Naive thymus-derived CD8-positive, alpha-beta T cell (primary cell): ENCODE measurements at places on chromosomes 6 and 20. TPM values are rescaled to one million over a fixed set of nuclear protein-coding genes. Genes with fewer than 3 reads are reported as not detected.

The UBD gene
- not detected for total RNA-seq

DNA sequence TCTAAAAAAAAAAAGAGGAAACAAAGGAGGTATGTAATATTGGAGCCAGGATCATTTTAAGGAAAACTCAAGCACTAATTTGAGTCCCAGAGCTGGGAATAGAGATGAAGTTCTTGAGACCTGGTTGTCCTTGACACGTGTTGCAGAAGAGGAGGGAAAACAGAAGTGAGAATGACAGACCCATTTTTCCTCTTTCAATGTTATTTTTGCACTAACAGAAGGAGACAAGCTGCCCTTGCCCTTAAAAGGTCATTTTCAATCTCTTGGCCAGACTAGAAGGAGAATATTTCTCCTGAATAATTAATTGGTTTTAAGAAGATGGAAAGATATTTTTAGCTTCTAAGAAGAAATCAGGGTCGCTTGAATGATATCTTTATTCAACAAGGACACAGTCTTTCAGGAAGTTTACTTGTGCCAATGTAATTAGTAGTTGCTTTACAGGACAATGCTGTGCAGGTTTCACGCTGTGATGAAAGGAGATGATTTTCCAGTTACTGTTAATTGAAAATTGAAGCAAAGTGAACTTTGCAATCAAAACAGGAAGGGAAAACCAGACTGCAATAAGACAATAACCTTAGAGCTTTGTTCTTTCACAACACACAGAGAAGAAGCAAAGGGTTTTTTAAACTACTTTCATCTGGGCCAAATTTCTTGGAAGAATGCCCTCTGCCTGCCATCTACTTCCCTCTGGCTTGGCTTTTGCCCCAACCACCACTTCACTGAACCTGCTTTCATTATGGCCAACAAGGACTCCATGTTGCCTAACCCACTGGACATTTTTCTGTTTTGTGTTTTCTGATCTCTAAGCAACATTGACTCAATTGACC lies 107.8 kb upstream of the SHLD1 start:
- H3K27me3 ChIP-seq, result no peaks in the 10 kb centered on the region
- peak overlapping the region; percentile 74 for H3K27ac ChIP-seq
- no peak for DNase-seq
- H3K4me3 ChIP-seq, result peak overlapping the region; percentile 5

The MCM8 gene
- 6.3 TPM for total RNA-seq

GRCh38 chr6:67952121-67952520 lies 683.0 kb upstream of the ADGRB3 start:
- no peaks in the 10 kb centered on the region for H3K4me1 ChIP-seq
- no peaks in the 10 kb centered on the region for H3K36me3 ChIP-seq
- H3K27ac ChIP-seq, result no peak overlapping the region
- H3K27me3 ChIP-seq, result no peaks in the 10 kb centered on the region

DNA sequence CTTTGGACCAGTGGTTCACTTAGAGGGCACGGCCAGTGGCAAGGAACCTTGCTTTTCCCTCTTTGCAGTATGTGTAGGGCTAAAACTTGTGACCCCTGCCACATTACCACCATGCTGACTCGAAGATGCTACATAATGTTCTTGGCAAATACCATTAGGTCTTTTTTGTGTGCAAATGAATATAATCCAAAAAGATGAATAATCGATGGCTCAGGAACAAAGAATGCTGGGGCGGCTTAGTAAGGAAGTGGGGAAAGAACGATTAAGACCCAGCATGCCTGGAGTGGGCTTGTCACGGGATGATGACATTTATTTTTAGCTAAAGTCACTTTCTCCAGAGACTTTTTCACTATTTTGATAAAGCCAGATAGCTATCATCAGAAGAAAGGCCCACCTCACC lies 23.1 kb downstream of the CMTR1 start:
- no peak overlapping the region for H3K4me3 ChIP-seq
- H3K4me1 ChIP-seq, result peaks cover 5% of the 10 kb centered on the region
- DNase-seq, result no peak
- H3K27me3 ChIP-seq, result no peaks in the 10 kb centered on the region

DNA sequence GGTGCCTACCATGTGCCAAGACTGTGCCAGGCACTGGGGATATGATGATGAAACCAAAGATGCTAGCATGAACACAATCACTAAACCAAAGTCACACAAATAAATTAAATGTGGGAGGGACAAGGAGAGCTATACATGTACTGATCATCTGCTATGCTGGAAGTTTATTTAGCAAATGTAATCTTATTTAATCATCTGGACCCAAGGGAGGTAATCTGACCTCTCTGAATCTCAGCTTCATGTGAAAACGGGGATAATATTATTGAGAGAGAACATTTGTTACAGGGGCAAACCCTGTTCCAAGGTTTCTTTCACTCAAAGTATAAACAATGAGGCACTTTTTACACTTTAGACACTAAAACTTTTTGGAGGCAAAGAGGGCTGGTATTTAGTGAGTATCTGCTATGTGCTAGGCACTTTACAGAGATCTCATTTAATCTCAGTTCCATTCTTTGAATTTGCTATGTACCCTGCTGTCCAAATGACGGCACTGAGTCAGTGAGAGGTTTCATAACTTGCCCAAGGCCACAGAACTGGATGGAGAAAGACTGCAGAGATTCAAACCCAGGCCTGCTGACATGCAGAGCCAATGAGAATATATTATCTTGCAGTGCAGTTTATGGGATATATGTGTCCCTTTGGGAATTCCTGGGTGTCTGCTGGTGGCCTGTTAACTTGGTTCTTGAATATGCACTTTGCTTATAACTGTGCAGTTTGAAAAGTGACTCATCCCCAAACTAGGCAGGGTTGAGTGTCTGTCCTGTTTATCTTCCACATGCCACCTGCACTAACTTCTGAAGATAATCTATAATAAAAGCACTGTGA lies 3.3 kb upstream of the ASXL1 start:
- H3K27ac ChIP-seq, result no peak overlapping the region
- no peaks in the 10 kb centered on the region for H3K27me3 ChIP-seq
- no peak for DNase-seq

GRCh38 chr6:11692451-11693376 lies 85.9 kb downstream of the ADTRP start:
- H3K4me3 ChIP-seq, result no peak overlapping the region
- H3K27ac ChIP-seq, result no peak overlapping the region
- H3K36me3 ChIP-seq, result no peaks in the 10 kb centered on the region
- no peak for DNase-seq
- no peaks in the 10 kb centered on the region for H3K4me1 ChIP-seq

The ZSCAN23 gene
- 3.3 TPM for total RNA-seq

- peaks cover 13% of the 10 kb centered on the region for H3K4me1 ChIP-seq
- H3K27ac ChIP-seq, result no peak overlapping the region
- no peaks in the 10 kb centered on the region for H3K27me3 ChIP-seq
These were observed 13.1 kb downstream of the FUCA2 start for GRCh38 chr6:143498428-143498827.

The COL9A3 gene
- 1.2 TPM for total RNA-seq

GRCh38 chr6:148179786-148180185 lies 162.9 kb upstream of the SASH1 start:
- H3K4me1 ChIP-seq, result no peaks in the 10 kb centered on the region
- H3K27me3 ChIP-seq, result peaks cover 29% of the 10 kb centered on the region
- H3K36me3 ChIP-seq, result peaks cover 3% of the 10 kb centered on the region
- H3K27ac ChIP-seq, result no peak overlapping the region

DNA sequence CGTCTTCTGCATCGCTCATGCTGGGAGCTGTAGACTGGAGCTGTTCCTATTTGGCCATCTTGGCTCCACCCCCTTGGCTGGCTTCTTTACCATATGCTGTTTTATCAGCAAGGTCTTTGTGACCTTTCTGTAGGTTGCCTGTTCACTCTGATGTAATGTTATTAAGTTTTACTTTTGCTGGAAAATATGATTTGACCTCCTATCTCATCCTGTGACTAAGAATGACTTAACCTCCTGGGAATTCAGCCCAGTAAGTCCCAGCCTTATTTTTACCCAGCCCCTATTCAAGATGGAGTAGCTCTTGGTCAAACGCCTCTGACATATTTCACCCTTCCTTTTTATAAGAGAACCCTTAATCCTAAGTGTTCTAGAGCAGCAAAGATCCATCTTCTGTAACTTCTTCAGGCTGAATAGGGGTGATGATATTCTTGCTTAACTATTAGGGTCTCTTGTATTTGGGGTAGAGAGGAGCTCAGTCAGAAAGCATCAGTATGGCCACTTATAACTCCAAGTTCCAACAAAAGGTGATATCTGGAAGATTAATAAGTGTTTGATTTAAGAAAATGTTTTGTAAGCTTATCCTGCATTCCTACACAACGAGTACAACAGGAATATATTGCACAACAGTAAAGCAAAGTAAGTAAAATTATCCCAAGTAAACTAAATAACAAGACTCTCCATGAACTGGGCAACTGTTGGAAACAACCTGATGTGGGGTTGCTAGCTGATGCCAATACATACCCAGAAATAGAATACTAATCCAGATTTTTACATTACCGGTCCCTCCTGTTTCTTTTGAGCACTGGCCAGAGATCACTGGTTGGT lies 23.1 kb upstream of the HMGN3 start:
- no peak overlapping the region for H3K27ac ChIP-seq
- no peak for DNase-seq
- H3K27me3 ChIP-seq, result peaks cover 20% of the 10 kb centered on the region
- H3K4me3 ChIP-seq, result no peak overlapping the region

- H3K27me3 ChIP-seq, result peaks cover 5% of the 10 kb centered on the region
- H3K4me1 ChIP-seq, result no peaks in the 10 kb centered on the region
- H3K36me3 ChIP-seq, result no peaks in the 10 kb centered on the region
- H3K4me3 ChIP-seq, result no peak overlapping the region
These were observed 216.3 kb upstream of the ECI2 start for GRCh38 chr6:4351520-4352321.

DNA sequence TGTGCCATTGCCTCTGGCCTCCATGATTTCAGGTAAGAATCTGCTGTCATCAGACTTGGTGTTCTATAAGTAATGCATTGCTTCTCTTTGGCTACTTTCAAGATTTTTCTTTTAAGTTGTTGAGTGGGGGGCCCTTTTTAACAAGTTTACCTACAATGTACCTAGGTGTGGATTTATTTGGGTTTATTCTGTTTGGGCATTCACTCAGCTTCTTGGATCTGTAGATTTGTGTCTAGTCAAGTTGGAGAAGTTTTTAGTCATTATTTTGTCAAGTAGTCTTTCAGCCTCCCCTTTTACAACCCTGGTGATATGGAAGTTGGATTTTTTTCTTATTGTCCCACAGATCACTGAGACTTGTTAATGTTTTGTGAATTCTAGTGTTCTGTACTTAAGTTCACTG lies 14.1 kb downstream of the ENPP5 start:
- no peak overlapping the region for H3K27ac ChIP-seq
- no peak overlapping the region for H3K4me3 ChIP-seq
- H3K36me3 ChIP-seq, result no peaks in the 10 kb centered on the region
- H3K4me1 ChIP-seq, result no peaks in the 10 kb centered on the region
- no peak for DNase-seq

GRCh38 chr6:160238761-160239751 lies 19.6 kb downstream of the SLC22A2 start:
- no peak overlapping the region for H3K27ac ChIP-seq
- H3K36me3 ChIP-seq, result no peaks in the 10 kb centered on the region
- H3K4me3 ChIP-seq, result no peak overlapping the region

DNA sequence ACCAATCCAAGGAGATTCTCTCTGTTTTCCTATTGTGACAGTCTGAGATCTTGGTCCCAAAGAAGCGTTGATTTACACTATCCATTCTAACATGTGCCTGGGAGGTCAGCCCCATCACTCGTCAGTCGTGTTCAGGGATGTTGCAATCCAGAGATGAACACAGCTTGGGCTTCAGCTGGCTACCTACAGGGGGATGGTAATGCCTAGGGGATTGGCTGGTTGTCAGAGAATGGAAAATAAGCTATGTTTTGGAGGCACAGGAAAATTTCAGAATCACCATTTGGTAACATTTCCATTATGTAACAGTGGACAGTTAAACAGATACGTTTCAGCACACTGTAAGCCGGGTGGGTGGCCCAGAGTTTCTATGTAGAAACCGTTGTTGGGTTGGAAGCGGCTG lies 147.1 kb upstream of the RALGAPA2 start:
- no peaks in the 10 kb centered on the region for H3K4me1 ChIP-seq
- no peak overlapping the region for H3K27ac ChIP-seq
- H3K27me3 ChIP-seq, result peaks cover 25% of the 10 kb centered on the region
- no peak overlapping the region for H3K4me3 ChIP-seq
- no peaks in the 10 kb centered on the region for H3K36me3 ChIP-seq

The SEL1L2 gene
- not detected for total RNA-seq

The DNAH8 gene
- not detected for total RNA-seq

The RAB44 gene
- total RNA-seq, result not detected

DNA sequence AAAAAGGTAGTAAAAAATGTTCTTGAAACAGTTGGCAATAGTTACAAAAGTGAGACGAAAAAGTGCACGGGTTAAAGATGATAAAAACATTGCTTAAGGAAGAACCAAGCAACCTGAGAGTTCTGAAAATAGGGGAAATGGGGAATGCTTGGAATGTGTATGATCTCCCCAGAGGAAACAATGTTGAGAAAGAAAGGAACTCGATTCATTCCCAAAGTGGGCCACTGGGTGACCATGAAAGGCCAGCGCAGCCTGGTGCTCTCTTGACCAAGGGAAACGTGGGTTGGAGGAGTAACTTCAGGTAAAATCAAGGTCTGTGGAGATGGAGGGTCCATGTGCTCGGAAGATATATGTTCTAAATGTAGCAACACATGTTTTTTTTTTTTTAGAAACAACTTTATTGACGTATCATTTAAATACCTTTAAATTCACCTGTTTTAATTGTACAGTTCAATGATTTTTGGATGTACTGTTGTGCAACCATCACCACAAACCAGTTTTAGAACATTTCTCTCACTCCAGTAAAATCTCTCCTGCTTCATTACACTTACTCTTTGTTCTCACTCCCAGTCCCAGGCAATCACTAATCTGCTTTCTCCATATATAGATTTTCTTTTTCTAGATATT lies 34.5 kb upstream of the CEP85L start:
- no peaks in the 10 kb centered on the region for H3K27me3 ChIP-seq
- DNase-seq, result no peak
- H3K27ac ChIP-seq, result peak overlapping the region; percentile 59
- no peaks in the 10 kb centered on the region for H3K36me3 ChIP-seq
- H3K4me1 ChIP-seq, result peaks cover 50% of the 10 kb centered on the region

The MRPL2 gene
- 59.3 TPM for total RNA-seq

DNA sequence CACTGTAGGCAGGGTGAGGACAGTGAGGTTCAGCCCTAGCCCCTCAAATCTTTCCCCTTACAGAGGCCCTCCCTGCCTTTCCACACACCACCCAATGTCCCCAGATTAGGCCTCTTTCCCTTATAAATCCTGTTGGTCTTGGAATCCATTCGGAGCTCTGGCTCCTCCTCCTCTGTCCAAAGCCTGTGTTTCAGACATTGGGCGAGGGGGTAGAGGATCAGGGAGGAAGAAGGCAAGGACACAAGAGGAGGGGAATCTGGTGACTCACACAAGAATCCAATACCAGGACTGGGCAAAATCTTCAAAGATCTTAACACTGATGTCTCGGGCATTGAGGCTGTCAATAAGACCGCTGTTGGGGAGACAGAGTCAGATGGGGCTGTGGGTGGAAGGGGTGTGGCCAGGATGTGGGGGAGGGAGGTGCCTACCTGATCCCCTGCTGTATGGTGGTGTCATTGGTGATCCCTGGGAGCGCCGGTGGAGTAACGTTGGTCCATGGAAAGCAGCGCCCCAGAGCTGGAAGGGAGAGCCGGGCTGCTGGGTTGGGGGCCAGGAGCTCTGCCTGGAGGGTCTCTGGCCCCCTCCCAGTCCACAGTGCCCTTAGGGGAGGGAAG lies 7.6 kb downstream of the SLC44A4 start:
- no peak overlapping the region for H3K27ac ChIP-seq
- no peaks in the 10 kb centered on the region for H3K36me3 ChIP-seq
- H3K4me3 ChIP-seq, result no peak overlapping the region
- peaks cover 2% of the 10 kb centered on the region for H3K27me3 ChIP-seq

- no peak overlapping the region for H3K4me3 ChIP-seq
- H3K27me3 ChIP-seq, result peaks cover 2% of the 10 kb centered on the region
- no peaks in the 10 kb centered on the region for H3K36me3 ChIP-seq
- no peak for DNase-seq
These were observed 68.2 kb downstream of the PXDC1 start for GRCh38 chr6:3683331-3683730.
